ENCODE measurements at places on chromosomes 5 and 9.

GRCh38 chr5:10209004-10209403, 40.7 kb downstream of the ATPSCKMT start:
- DNase-seq: no peak

DNA sequence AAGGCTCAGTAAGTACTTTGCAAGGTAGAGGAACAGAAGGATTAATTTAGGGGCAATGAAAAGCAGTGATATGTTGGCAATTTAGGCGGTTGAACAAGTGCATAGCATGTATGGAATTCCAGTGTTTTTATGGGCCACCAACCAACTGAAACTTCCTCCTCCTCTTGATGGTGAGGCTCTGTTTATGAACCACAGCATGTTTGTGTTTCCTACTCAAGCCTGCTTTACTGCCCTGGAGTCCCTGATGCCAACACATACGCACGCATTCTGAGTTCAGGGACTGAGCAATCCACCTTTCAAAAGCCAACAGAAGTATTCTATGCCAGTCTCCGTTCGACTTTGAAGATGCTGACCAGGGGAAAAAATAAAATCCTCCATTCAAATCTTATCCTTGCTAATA, 417.5 kb downstream of the EFNA5 start:
- no peak for DNase-seq

GRCh38 chr9:37374892-37375291, 47.6 kb upstream of the GRHPR start:
- DNase-seq: no peak

- DNase-seq: no peak
Measured at GRCh38 chr5:166086568-166086967, 2204.9 kb upstream of the WWC1 start.

GRCh38 chr9:78565481-78565880, 268.6 kb downstream of the PSAT1 start:
- no peak for DNase-seq

GRCh38 chr9:126880226-126880946, 19.9 kb downstream of the ZBTB34 start:
- DNase-seq: no peak

GRCh38 chr5:106739127-106739526, 931.6 kb downstream of the EFNA5 start:
- no peak for DNase-seq

DNA sequence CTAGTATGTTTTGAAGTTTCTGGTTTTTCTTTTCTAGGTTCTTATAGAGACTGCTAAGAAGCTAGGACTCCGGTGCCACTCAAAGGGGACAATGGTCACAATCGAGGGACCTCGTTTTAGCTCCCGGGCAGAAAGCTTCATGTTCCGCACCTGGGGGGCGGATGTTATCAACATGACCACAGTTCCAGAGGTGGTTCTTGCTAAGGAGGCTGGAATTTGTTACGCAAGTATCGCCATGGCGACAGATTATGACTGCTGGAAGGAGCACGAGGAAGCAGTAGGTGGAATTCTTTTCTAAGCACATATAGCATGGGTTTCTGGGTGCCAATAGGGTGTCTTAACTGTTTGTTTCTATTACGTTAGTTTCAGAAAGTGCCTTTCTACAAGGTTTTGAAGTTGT, 52.2 kb downstream of the MTAP start:
- DNase-seq: no peak
